NCI-H510A treated with DMSO at 0.1 percent for 48 hours (cell line): ENCODE measurements at places on chromosomes 1 and 21.

DNA sequence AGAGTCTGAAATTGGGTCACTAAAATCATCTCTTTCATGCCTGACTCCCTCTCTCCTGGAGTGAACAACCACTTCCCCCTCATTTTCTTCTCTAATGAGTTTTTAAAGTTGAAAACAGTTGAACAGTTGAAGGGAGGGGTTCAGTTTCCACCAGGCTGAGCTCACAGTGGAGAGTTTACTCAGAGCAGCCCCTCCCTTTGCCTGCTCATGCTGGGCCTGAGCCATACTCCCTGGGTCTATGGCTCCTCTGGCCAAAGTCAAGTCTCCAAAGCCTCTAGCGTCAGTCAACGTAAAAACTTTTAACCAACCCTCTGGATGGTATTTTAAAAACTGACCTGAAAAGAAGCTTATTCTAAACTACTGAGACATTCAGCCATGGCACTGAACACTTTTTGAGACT is 100.8 kb upstream of the RNPC3 start:
- no peak for DNase-seq

DNA sequence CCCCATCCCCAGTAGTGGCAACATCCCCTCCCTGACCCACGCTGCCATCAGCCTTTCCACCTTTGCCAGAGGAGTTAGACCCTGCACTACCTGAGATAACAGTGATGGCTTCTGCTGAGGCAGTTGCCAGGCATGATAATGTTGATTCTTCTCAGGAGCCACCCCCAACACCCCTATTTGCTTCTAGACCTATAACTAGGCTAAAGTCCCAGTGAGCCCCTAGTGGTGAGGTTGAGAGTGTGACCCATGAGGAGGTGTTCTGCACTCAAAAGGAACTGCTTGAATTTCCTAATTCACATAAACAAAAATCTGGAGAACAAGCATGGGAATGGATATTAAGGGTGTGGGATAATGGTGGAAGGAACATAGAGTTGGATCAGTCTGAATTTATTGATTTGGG is 159.6 kb upstream of the COL11A1 start:
- DNase-seq, result no peak

DNA sequence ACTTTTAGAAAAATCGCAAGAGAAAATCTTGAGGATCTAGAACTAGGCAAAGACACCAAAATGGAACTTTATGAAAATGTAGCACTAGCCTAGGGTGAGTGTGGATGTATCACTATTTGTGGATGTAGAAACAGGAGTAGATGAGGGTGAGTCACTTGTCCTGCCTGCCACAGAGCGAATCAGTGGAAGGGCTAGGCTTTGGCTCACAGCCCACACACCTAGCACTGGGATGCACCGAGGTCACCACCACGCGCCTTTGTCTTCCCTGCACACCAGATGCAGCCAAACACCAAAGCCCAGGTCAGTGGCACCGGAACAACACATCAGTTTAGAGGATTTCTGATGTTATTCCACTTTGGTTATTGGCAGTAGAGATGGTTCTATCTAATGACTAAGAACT is 38.2 kb downstream of the PKNOX1 start:
- DNase-seq, result no peak

DNA sequence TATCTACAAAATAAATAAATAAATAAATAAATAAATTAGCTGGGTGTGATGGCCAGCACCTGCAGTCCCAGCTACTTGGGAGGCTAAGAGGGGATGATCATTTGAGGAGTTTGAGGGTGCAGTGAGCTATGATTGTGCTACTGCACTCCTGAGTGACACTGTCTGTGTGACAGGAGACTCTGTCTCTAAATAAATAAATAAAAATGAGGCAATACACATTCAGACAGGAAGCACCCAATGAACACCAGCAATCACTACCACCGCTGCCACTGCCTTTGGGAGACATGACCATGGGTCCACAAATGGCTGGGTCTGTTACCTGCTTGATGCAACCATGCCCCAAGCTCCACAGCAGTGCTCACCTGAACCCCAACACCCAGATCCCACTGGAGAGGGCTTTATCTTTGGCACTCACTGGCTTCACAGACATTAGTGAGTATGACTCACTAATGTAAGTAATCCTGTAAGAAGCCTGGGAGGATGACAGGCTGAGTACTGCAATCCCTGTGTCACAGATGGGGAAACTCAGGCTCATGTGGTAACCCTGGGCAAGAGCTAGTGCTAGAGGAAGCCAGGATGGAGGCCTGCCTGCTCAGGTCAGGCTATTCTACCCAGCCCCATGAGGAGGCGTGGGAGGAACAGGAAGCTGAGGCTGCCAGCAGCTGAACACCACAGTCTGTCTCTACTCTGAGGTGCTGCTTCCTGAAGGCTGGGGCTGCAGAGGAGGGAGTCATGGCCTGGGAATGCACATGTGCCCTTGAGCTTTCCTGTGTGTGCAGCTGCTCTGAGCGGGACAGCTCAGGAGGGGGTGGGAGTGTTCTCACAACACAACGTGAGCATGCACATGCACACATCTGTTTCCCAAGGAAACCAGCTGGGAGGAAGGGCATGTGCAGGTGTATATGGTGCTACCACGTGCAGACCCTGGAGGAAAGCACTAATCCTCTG is 43.0 kb downstream of the SLC9A1 start:
- peak; percentile 64 for DNase-seq

DNA sequence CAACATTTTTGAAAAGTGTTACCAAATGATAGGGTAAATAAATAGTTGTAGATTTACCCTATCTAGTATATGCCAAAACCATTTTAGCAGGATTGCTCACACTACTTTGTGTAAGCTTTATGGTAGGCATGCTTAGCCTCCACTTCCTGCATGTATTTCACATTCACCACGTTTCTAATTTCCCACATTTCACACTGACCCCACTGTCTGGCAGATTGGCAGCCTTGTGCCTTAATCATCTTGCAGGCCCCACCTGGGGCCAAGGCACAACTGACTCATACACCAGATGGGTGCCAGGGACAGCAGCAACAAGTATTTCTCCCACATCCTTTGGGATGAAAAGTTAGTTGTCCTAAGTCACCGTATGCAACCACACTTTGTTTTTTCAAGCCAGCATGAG is 21.2 kb upstream of the CENPF start:
- no peak for DNase-seq

- no peak for DNase-seq
Observed at GRCh38 chr1:41093826-41094225, 72.3 kb upstream of the SLFNL1 start.

DNA sequence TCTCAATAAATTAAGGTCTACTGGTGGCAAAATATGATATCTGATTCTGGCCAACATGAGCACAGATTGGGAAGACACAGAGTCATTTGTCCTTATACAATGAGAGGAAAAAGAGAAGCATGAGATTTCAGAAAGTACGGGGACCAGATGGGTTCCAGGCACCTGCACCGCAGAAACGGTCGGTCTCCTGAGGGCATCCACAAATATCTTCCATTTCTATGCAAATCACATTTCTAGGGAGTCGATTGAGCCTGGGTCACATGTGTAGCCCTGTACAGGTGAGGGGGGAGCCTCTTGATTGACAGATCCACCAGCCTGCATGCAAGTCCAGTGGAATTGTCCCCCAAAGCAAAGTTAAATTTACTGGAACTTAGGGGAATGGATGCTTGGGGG is 415.6 kb downstream of the NPHP4 start:
- no peak for DNase-seq

GRCh38 chr1:42529724-42530181 is 66.7 kb downstream of the CCDC30 start:
- DNase-seq, result no peak

DNA sequence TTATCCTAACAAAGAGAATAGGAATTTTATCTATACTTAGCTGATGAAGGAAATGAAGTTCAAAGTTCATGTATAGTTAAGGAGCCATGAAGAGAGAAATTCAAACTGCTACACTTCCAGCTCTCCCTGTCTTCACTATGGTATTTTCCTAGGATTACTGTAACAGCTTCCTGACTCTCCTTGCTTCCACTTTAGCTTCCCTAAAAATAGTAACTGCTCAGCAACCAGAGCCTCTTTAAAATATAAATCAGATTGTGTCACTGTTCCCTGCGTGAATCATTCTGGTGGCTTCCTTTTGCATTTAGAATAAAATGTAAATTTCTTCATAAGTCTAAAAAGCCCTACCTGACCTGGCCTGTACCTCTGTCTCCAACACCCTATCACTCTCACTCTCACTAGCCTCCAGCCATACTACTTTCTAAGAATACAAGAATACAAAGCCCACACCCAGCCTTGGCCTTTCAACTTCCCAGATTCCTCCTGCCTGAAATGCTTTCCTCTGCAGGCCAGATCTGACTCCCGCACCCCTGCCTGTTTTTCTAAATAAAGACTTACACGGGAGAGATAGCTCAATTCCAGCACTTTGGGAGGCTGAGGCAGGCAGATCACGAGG is 30.5 kb downstream of the OR10J1 start:
- DNase-seq, result no peak
